Stimulated activated CD4-positive, alpha-beta T cell treated with anti-CD3 and anti-CD28 coated beads, Interleukin-15, amount 100 ng/mL, for 24 hours (primary cell): ENCODE measurements at places on chromosomes 6 and 20.

GRCh38 chr6:31864818-31865204 is 2.2 kb upstream of the NEU1 start:
- DNase-seq = no peak

GRCh38 chr6:36692220-36692619 is 5.4 kb upstream of the RAB44 start:
- peak; percentile 42 for DNase-seq

- no peak for DNase-seq
Observed at GRCh38 chr6:4388675-4389074, 253.3 kb upstream of the ECI2 start.

GRCh38 chr6:149237464-149237863 is 80.0 kb upstream of the TAB2 start:
- DNase-seq = no peak

DNA sequence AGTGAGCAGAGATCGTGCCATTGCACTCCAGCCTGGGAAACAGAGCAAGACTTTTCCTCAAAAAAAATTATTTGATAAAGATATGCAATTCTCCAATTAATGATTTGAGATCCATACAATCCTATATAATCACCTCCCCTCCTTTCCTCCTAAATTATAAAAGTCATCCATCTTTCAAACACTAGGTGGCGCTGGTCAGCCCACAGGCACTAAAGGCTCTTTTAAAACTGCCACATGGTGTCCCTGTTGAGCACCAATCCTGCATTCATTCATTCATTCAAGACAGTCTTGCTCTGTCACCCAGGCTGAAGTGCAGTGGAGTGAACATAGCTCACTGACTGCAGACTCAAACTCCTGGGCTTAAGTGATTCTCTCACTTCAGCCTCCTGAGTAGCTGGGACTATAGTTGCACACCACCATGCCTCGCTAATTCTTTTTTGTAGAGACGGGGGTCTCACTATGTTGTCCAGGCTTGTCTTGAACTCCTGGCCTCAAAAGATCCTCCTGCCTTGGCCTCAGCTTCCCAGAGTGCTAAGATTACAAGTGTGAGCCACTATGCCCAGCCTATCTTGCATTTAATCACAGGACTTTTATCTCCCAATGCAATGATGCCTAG is 58.7 kb upstream of the SLC2A12 start:
- DNase-seq = peak; percentile 37

GRCh38 chr6:131894493-131895424 is 56.4 kb downstream of the CCN2 start:
- DNase-seq = no peak

DNA sequence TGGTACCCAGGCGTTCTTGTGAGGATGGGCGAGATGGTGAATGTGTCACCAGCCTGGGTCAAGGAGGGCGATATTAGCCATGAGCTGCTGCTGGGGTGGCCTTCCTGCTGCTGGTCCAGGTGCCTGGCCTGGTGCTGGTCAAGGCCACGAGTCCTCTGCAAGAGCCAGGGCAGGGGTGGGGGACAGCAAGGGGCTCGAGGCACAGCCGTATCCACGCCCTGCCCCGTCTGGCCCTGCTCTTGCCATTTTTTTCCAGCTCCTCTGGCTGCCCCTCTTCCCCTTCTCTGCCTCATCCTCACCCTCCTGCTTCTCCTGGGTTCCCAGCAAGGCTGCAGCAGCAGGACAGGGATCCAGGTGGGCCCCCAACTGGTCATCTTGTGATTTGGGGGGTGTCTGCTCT is 51.2 kb downstream of the CDH4 start:
- DNase-seq = no peak

GRCh38 chr6:3331971-3332370 is 73.2 kb downstream of the PSMG4 start:
- no peak for DNase-seq

DNA sequence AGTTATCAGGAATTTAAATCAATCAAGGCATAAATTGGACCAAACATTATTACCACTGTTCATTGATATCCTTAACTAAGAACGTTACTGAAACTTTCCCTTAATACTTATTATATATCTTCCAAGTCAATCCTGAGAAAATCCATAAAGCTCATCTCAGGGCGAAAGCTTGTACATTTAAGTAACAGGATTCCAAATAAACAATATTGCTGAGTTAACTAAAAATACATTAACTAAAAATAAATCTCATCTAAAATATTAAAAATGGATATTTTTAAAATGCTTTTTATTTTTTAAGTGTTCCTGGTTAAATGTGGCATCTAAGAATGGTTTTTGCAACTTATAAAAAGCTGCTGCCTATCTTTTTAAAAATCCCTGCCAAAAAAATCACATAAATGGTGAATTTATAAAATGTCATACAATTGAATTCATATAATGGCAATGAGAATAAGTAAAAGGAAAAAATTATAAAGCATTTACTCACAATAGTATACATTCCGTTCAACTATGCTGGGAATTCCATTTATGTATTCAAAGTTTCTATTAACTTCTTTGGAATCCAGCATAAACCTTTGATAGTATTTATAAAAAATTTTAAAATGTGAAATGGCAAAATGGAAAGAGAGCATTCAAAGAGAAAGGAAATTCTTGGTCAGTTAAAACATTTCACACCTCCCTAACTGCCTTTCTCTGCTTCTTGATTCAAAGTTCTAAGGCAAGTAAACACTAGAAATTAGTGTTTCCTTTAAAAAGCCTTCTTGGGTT is 20.8 kb upstream of the GMDS start:
- DNase-seq = no peak

DNA sequence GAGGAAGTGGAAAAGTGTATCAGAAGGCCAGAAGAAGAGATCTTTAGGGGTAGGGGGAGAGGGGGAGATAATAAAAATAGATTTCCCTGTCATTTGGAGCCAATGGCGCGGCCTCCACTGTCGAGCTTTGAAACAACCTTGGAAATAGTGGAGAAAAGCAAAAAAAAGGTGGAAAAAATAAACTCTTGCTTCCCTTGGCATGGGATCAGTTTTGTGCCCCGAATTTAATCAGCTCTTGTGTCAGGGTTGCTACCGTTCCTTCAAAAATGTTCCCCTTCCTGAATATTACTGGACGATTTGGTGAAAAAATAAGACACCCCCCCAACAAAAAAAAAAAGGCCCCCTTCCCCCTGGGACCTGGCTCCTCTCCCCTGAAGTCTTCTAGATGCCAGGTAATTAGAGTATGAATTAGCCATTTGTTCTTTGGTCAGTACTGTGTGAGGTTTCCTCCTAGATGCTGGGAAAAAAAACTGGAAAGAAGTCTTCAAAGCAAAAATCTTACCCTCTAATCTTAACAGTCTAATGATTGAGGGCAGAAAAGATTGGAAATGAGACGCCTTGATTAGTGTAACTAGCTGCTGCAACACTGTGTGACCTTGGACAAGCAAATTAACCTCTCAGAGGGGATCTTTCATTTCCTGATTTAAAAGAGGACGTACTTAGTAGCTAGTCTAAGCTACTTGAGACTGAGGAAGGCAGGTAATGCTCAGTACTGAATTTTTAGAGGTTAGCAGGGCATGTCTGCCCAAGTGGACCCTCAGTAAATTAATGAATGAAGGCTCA is 872 bp upstream of the RBM39 start:
- no peak for DNase-seq

GRCh38 chr6:169847901-169848311 is 96.5 kb downstream of the ERMARD start:
- DNase-seq = no peak

DNA sequence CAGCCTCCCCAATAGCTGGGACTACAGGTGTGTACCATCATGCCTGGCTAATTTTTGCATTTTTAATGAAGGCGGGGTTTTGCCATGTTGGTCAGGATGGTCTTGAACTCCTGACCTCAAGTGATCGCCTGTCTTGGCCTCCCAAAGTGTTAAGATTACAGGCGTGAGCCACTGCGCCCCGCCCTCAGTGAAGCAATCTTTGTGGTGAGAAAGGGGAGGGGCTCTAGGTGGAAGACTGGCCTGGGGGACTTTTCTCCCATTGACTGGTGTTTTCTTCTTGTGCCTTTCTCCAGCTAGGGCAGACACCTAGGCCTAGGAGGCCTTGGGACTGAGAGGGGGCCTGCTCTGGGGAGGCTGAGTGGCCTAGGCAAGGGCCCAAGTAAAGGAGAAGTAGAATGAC is 84.1 kb downstream of the DNAAF9 start:
- no peak for DNase-seq

- no peak for DNase-seq
Observed at GRCh38 chr20:59822291-59823029, 111.0 kb downstream of the SYCP2 start.

- no peak for DNase-seq
Observed at GRCh38 chr6:14470671-14471070, 353.1 kb downstream of the CD83 start.

DNA sequence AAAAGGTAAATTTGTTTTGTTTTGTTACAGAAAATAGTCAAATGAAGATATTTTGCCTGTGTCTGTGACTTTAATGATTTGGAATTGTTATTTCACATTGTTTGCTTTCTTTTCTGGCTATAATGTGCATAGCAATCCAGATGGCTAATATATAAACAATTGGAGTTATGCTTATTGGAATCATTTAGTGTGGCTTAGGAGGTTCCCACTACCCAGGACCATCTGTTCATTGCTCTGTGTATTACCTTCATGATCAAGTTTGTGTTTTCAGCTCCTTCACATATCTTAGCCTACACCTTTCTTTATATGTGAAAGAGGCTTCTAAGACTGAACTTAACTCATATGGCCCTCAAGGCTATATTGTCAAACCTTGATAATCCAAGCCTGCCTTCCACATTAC is 232.9 kb downstream of the BCKDHB start:
- no peak for DNase-seq
